ENCODE measurements at places on chromosomes 3 and 15.

GRCh38 chr3:29611252-29611651 is 330.4 kb downstream of the RBMS3 start:
- DNase-seq, result no peak

GRCh38 chr3:40267937-40268724 is 41.4 kb upstream of the EIF1B start:
- peak; percentile 48 for DNase-seq

- DNase-seq, result no peak
These were observed 138.3 kb downstream of the CGGBP1 start for GRCh38 chr3:87920549-87920948.

DNA sequence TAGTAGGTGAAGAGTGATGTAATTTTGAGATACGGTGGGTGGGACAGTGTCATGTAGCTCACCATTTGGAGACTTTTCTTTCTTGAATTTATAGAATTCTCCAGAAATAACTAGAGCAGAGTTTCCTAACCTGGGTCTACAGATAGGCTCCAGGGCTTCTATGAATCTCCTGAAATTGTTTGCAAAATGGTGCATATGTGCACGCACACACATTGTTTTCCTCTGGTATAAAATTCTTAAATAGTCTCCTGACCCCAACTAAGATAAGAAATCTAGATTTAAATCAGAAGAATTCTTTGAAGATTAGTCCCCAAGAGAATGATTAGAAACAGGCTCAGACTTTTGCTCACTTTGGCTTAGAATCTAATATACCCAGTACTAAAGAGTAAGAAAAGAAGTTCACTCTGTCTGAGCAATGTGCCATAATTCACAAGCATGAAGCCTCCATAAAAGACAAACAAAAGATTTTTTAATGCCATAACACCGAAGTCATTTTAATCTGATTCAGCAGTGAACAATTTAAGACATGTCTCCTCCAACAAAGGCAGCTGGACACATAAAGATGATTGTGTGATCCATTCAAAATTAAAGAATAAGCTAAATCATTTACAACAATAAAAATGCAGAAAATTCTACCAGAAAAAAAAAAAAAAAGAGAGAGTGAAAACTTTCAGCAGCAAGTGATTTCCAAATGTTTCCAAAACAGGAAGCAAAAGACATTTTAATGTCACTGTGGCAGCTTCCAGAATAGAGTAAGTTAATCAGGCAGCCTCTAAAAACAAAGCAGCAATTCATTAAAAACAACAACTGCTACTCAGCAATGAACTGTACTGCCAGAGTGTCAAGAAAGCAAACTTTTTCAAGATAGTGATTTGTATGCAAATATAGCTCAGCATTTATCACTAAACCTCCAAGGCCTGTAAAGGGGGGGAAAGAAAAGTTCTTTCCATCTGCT is 975.5 kb upstream of the CFAP20DC start:
- DNase-seq, result no peak

GRCh38 chr3:44555723-44556122 is 730 bp downstream of the ZKSCAN7 start:
- no peak for DNase-seq

DNA sequence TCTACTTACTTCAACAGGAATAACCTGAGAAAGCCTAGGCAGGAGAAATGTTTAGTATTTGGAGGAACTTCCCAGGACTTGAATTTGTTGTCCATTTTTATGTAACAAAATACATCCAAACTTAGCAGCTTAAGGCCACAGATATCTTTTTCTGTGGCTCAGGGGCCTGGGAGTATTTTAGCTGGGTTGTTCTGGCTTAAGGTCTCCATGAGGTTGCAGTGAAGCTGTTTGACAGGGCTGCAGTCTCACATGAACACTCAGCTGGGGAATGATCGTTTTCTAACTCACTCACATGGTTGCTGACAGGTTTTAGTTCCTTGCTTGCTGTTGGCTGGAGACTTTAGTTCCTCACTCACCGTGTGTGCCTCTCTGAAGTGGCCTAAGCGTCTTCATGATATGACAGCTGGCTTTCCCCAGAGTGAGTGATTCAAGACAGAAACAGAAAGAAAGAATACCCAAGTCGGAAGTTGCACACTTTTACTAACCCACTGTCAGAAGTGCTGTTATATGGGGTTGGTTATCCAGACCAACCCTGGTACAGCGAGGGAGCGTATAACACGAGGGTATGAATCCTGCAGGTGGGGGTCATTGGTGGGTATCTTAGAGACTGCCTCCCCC is 229.7 kb upstream of the TBL1XR1 start:
- DNase-seq, result no peak

GRCh38 chr3:154151969-154152368 is 30.8 kb downstream of the ARHGEF26 start:
- no peak for DNase-seq

Measured in NCI-H2227 treated with DMSO at 0.1 percent for 48 hours (cell line).